ENCODE measurements at places on chromosomes 4 and X.

DNA sequence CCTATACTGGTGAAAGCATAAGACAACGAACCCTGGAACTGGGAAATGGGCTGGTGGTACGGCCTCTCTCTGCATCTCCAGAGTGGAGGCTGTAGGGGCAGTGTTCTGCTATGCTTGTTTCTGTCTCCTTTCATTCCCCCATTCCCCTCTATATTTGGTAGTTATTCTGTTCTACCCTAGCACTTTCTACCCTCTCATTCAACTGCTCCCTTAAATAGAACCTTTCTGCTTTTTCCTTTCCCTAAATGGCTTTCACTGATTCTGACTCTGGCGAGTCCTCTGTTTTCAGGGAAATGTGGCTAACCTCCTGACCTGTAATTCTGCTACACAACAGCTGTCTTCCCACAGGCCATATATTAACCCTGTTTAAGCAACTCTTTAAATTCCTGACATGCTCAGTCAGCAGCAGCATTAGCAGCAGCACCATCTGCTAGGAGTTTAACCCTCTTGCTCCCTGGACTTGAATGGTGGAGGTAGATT lies 94.2 kb downstream of the CXCL13 start:
- DNase-seq, result peak; percentile 93

GRCh38 chrX:57573754-57574153 lies 18.1 kb upstream of the ZXDB start:
- DNase-seq, result peak; percentile 29

DNA sequence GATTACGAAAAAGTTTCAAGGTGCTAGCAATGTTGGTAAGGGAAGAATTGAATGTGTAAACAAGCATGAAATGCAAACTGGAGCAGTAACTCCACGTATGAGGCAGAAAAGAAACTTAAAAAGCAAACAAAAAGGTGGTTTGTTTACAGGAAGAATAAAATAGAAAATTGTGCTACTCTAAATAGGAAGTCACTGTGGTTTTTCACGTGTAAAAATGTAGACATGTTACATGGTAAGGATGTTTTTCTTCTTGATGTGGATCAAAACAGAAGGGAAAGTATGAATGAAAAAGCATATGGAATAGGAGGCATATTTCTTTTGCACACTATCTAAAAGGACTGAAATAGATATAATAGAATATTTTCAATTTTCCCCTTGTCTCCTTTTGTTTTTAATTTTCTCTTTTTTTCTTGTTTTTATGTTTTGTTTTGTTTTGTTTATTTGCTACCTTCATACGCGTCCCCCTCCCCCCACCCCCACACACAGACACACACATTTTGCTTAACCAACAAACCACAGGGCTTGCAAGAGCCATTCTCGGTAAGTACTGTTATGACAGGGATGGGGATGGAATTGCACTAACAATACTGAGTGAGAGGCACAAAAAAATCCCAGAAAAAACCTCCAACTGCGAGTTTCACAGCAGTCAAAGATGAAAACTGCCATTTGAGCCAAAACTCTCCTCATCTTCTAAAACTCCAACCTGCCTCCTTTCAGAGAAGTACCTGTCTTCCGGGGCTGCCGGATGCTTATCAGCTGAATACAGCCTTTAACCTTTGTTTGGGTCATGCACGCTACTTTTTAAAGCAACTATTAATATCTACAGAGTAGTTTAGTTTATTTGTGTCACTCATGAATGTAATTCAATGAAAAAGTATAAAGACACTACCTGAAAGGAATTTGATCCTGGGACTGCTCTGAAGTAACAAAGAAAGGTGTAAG lies 135.8 kb downstream of the IL15 start:
- no peak for DNase-seq

DNA sequence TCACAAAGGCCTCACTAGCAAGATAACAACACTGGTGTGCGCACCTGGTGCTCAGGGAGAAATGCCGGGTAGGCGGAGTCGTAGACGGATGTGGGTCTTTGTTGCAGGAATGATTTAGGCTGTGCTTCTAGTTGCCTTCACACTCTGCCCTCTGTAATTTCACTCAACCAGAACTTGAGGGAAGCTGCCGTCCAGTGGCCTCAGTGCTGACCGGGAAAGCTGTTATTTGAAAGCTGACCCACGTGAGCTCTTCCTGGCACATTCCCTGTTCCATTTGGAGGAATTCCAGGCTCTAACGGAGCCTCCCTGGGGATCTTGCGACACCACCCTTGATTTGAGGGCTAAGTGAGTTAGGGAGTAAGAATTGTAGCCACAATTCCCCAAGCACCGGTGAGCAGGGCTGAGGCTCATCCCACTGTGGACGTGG lies 15.9 kb downstream of the SH3TC1 start:
- DNase-seq, result peak; percentile 87

DNA sequence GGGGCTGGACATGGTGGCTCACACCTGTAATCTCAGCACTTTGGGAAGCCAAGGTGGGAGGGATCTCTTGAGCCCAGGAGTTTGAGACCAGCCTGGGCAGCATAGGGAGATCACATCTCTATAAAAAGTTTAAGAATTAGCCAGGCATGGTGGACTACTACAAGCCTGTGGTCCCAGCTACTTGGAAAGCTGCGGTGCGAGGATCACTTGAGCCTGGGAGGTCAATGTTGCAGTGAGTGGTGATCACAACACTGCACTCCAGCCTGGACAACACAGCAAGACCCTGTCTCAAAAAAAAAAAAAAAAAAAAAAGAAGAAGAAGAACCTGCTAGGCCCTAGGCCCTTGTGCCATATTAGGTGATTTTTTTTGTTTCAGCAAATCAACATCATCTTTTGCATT lies 12.2 kb downstream of the SRD5A3 start:
- no peak for DNase-seq

- DNase-seq, result no peak
Observed at GRCh38 chr4:150970685-150971151, 44.4 kb downstream of the LRBA start.

DNA sequence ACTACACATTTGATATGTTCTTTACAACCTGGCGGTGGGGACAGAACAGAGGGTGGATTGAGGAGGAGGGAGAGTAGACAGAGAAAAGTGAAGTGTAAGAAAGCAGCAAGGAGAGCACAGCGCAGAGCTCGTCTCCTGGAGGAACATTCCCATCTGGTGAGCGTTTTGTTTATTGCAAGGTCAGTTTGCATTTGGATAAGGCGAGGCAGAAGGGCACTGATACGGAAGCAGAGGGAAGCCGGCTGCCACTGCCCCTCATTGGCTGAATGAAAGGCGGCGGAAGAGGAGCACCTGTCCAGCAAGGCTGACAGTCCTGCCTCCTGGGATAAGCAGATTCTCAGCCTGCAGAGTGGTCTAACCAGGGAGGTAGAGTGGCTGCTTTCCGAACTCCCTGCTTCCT lies 83.2 kb downstream of the GPR143 start:
- DNase-seq, result peak; percentile 39

DNA sequence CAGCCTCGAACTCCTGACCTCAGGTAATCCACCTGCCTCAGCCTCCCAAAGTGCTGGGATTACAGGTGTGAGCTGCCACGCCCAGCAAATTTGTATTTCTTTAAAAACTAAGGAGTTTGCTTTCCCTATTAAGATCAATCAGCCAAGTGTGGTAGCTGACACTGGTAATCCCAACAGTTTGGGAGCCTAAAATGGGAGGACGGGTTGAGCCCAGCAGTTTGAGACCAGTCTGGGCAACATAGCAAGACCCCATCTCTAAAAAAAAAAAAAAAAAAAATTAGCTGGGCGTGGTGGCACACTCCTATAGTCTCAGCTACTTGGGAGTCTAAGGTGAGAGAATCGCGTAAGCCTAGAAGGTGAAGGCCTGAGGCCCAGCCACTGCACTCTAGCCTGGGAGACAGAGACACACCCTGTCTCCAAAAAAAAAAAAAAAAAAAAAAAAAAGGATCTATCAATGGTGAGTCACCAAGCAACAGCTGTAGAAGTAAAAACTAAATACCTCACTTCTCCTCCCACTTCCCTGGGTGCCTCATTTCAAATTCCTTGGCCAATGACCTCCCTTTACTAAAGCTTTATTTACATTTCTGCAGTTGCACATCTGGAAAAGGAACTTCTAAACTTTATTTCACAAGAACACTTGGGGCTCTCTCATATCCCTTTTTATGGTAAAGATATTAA lies 54.5 kb downstream of the LDB2 start:
- DNase-seq, result peak; percentile 76

DNA sequence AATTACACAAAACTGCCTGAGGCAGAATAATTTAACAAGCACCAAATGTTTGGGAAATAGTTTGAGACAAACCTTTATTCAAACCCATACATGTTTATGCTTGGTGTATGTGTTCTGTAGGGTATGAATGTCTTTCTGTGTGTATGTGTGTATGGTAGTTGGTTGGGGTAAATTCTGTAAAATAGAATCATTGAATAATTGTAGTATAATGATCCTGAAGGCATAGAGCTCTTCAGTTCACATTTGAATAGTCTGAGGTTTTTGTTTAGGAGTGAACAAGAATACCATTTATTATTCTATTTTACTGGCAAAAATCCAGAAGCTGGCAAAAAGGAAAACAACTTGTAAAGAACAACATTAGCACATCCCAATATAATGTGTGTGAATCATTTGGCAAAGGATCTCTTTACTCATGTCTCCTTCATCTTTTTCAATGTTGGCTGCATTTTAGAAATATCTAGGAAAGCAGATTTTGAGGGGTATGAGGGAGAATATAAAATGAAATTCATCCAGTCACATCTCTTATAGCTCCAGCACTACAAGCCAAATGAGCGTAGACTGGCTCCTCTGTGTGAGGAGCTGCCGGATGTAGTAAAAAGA lies 360.0 kb downstream of the CHIC1 start:
- peak; percentile 33 for DNase-seq

- DNase-seq, result peak; percentile 66
Observed at GRCh38 chr4:139167774-139168444, 9.1 kb downstream of the ELF2 start.
